ENCODE measurements at places on chromosomes 7 and 10.

DNA sequence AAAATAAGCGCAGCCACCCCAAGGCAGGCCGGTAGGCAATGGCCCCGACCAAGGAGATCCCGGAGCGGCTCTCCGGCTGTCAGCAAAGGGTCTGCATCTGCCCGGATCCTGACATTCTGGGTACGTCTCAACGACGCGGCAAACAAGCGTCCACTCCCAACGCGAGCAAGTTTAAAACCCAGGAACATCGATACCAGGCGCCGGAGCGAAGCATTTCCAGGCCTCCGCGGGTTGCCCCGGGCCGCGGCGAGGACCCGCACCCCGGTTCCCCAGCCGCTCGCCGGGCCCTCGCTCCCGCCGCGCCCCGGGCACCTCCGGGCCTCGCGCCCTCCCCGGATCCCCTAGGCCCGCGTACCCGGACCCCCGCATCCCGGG, 453 bp downstream of the URGCP start:
- DNase-seq: no peak

DNA sequence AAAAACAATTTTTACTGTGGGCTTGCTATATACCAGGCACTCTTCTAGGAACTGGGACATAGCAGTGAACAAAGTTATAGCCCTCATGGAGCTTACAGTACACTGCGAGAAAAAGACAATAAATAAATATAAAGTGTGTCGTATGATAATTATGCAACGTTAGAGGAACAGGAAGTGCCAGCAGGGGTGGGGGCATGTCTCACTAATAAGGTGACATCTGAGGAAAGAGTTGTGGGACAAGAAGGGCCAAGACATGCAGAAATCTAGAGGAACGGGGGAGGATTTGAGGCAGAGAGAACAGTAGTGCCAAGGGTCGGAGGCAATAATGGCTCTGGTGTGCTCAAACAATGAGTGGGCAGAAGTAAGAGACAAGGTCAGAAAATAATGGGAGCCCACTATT, 52.8 kb downstream of the LMBR1 start:
- DNase-seq: no peak

DNA sequence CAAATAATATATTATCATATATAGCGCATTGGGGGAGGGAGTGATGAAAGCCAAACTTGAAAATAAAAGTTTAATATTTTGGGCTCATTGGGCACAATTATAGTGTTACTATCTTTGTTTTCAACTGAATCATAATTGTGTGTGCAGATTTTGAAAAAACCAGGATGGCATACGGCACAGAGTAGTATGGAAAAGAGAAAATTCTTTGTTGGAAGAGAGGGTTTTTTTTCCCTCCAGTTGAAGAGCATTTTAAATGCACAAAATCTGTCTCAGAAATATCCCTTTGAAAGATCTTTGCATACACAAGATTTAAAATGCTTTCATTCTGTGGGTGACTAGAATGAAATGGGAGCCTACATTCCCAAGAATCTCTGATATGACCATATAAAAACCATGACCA, 269.6 kb downstream of the EXOC4 start:
- no peak for DNase-seq

GRCh38 chr10:11913079-11913641, 90.0 kb downstream of the PROSER2 start:
- DNase-seq: no peak

GRCh38 chr10:114233482-114233881, 5.6 kb upstream of the VWA2 start:
- DNase-seq: no peak

DNA sequence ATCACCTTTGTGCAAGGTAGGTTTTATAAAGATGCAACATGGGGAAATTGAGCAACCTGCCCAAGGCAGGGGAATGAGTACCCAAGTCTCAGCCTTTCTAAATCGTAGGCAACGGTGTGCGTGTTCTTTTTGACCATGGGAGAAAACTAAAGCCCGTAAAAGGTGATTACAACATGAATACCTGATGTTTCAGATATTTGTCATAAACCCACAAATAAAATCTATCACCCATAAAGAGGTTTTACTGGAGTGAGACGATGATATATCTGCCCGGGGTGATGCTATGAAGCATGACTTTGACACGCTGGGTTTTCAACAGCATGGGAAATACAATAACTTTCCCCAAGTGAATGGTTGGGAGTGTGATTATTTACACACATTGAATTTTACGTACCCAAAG, 406.3 kb upstream of the KLF6 start:
- no peak for DNase-seq

DNA sequence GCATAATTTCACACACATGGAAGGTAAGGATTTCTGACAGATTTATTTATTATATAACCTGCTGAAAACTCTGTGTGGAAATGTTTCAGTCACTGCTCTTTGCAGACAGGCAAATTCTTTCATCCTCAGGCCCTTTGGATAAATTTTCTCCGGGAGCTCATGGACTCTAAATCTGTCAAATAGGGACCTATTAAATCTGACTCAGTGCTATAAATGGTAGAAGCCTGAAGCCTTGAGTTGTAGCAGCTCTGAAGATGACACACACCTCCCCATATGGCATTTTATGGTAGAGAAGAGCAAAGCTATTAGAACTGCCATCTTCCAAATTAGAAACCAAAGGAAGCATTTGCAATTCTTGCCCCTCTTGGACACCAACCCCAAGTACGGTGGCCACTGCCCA, 808.7 kb downstream of the XPNPEP1 start:
- no peak for DNase-seq
